ENCODE measurements at places on chromosomes 16 and 17. TPM values are rescaled to one million over a fixed set of nuclear protein-coding genes. Genes with fewer than 3 reads are reported as not detected.

DNA sequence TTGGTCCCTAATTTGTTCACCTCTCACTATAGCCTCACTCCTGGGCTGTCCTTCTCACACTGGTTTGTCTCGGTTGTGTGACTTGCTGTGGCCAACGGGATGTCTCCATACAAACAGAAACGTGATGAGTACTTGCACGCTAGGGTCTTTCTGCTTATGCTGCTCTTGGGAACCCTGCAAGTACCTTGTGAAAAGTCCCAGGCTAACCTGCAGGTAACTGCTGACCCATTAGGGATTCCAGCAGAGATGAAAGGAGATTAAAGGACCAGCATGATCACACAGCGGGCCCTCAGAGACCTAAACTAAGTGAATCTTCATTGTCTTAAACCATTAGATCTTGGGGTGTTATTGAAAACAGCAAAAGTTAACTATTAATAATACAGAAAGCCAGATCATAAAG, 562.8 kb upstream of the GOT2 start:
- no peak overlapping the region for H3K27ac ChIP-seq
- no peaks in the 10 kb centered on the region for H3K27me3 ChIP-seq
- no peaks in the 10 kb centered on the region for H3K36me3 ChIP-seq

- DNase-seq, result no peak
- no peak overlapping the region for H3K27ac ChIP-seq
- H3K27me3 ChIP-seq, result peaks cover 10% of the 10 kb centered on the region
- H3K4me3 ChIP-seq, result no peak overlapping the region
- no peaks in the 10 kb centered on the region for H3K36me3 ChIP-seq
Observed at GRCh38 chr17:49866019-49866380, 18.1 kb upstream of the TAC4 start.

DNA sequence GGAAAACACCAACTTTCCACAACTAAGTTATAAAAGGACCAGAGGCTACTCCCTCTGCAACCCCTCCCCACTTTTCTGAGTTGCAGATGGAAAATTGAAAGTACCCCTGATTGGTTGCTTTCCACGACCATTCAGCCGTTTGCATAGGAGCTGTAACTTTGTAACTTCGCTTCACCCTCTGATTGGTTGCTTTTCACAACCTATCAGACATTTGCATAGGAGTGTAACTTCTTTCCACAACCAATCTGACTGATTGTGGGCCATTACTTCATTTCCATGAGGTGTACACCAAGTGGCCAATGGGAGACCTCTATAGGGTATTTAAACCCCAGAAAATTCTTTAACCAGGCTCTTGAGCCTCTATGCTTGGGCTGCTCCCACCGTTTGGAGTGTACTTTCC, 644.1 kb downstream of the WWOX start:
- no peaks in the 10 kb centered on the region for H3K27me3 ChIP-seq
- no peak overlapping the region for H3K4me3 ChIP-seq
- no peak for DNase-seq
- peaks cover 32% of the 10 kb centered on the region for H3K4me1 ChIP-seq

GRCh38 chr16:1932050-1933028, 10.7 kb downstream of the MSRB1 start:
- no peak for DNase-seq
- no peak overlapping the region for H3K4me3 ChIP-seq
- H3K4me1 ChIP-seq, result peaks cover 11% of the 10 kb centered on the region
- H3K27ac ChIP-seq, result no peak overlapping the region

Gene CX3CL1
- not detected for total RNA-seq

Gene CSNK2A2
- total RNA-seq, result 51.0 TPM

Gene ASGR1
- 0.85 TPM for total RNA-seq

Measured in CD4-positive, alpha-beta T cell (primary cell).